Activated CD8-positive, alpha-beta memory T cell treated with anti-CD3 and anti-CD28 coated beads for 1 hour (primary cell): ENCODE measurements at places on chromosomes 13 and 19.
A peak's percentile ranks its signal among the peaks of the same experiment; 100 is the strongest.

DNA sequence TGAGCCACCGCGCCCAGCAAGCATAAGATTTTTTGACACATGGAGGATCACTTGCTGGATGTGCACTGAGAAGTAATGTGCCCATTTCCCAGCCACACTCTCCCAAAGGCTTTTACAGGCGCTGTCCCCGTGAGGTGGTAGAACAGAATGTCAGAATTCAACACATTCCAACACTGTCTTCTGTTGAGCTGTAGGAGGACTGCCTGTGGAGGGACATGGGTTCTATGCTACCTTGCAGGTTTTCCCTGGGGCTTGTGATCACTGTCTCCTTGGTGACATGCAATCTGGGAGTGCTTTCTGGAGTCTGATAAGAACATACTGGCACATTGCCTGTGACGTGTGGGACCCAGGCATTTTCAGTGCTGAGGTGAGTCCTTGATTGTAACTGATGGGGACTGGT lies 38.5 kb downstream of the DPRX start:
- DNase-seq, result no peak

GRCh38 chr13:27415116-27415515 lies 9.3 kb upstream of the GTF3A start:
- no peak for DNase-seq

GRCh38 chr13:51925865-51926527 lies 64.2 kb downstream of the CCDC70 start:
- DNase-seq, result no peak

DNA sequence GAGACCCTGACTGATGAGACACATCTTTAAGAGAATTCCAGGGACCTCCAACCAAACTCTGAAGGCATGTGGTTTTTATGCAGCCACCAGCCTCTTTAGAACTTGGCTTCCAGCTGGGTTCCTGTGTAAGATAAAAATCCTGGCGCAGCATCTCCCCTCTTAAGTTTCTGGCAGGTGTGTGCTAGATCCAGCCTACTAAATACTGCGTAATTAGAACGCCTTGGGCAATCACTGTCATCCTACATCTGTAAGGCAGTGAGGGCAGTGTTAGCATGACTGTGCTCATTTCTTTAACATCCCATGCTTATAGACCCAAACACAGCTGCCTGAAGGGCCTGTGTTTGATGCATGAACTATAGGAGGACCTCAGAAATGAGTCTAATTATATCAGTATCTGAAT lies 173.5 kb upstream of the OBI1 start:
- no peak for DNase-seq

GRCh38 chr13:56424246-56424645 lies 716.5 kb upstream of the PRR20A start:
- no peak for DNase-seq

- no peak for DNase-seq
Observed at GRCh38 chr19:18933297-18933696, 7.7 kb downstream of the HOMER3 start.

DNA sequence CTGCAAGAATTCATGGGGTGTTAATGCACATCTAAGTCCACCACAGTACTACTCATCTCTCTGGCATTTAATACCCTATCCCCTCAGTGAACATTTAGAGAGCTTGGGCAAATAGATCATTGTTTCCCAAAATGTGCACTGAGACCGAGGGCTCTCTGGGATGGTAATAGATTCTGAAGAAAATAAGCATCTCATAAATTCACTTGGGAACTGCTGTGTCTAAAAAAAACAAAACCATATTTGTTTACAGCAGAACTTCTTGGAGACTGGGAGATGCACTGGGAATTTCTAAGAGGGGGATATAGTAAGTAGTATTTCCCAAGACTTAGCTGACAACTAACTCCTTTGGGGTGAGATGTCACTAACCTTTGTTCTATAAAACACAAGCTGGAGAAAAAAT lies 58.4 kb downstream of the ENOX1 start:
- no peak for DNase-seq

DNA sequence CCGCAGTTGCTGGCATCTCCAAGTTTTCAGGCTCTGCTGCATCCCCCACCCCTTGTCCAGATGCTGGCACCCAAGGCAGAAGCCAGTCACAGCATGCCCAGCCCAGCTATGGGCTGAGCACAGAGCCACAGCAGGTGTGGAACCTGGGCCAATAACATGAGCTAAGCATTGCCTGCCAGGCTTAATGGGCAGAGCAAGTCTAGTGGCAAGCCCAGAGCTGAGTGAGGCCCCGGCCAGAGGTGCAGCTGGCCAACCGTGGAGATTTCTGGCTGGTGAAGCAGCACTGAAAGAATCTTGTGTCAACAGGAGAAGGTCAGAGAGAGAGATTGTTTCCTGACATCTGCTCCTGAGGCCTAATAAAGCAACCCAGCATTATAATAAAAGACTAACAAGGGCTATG lies 111.0 kb downstream of the B3GLCT start:
- no peak for DNase-seq

DNA sequence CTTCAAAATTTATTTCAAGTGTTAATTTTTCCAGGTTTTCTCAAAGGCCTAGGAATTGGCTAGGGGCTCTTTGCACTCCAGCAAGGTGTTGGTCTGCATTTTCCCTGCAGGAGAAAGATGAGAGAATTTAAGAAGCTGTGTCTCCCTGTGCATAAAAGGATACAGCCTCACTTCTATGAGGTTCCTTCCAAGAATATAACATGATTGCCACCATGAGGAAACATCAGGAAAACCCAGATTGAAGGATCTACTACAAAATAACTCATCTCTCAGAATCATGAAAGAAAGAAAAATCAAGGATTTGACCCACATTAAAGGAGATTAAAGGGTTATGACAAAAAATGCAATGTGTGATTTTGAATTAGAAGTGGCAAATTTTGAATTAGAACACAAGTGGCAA lies 69.9 kb downstream of the RUBCNL start:
- DNase-seq, result no peak

GRCh38 chr19:38685666-38686529 lies 38.4 kb downstream of the ACTN4 start:
- DNase-seq, result no peak

DNA sequence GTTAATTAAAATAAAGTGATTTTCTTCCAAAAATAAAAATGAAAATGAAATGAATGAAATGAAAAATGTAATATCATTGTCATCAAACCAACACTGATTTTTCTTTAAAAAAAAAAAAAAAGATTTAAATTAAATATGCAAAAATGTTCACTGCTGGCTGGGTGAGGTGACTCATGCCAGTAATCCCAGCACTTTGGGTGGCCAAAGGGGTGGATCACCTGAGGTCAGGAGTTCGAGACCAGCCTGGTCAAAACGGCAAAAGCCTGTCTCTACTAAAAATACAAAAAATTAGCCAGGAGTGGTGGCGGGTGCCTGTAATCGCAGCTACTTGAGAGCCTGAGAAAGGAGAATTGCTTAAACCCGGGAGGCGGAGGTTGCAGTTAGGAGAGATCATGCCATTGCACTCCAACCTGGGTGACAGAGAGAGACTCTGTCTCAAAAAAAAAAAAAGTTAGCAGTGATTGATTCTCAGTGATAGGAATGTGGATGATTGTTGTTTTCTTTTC lies 44.6 kb upstream of the LSM14A start:
- DNase-seq, result no peak

GRCh38 chr13:95117092-95117491 lies 184.2 kb downstream of the ABCC4 start:
- no peak for DNase-seq

DNA sequence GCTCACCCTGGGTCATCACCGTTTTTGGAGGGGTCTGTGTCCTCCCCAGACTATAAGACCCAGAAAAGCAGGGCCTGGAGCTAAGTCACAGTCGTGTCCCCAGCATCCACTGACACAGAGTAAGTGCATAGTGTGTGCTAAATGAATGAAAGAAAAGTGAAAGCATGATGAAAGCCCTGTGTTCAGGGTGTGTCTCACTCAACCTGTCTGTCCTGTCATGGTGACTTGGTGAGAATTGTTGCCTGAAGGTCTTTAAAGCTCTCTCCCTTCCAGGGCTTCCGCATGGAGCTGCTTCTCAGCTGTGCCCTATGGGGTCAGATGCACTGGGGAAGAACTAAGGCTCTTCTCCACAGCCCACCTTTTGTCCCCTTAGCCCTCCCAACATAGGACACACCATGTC lies 20.5 kb upstream of the IGFL1 start:
- no peak for DNase-seq

DNA sequence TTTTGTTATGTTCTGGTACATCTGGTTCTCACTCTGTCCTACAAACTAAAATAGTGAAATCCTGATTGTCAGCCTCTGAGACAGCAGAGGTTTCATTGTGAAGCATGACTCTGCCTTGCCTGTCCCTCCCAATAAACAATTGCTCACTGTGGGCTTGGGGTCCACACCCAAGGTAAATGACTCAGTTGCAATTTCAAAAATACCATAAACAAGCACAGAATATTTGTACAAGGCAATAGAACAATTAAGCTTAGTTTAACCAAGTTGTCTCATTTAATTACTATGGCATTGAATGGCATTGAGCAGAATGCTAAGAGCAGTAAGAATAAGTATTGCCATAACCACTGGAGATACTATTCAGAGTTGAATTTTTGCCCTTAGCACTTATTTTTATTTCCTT lies 353.6 kb downstream of the SPRY2 start:
- no peak for DNase-seq

- no peak for DNase-seq
Observed at GRCh38 chr19:15671891-15672579, 852 bp upstream of the CYP4F12 start.

- no peak for DNase-seq
Observed at GRCh38 chr13:47326061-47326460, 429.2 kb upstream of the HTR2A start.

DNA sequence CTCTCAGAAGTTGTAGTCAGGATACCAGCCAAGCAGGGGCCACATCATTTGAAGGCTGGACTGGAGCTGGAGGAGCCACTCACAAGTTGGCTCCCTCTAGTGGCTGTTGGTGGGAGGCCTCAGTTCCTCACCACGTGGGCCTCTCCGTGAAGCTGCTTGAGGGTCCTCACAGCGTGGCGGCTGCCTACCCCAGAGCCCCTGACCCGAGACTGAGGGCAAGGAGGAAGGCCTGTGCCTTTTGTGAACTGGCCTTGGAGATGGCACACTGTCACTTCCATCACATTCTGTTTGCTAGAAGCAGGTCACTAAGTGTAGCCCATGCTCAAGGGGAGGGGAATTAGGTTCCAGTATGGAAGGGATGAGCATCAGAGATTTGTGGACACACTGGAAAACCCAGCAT lies 14.6 kb downstream of the GNA11 start:
- peak; percentile 36 for DNase-seq

DNA sequence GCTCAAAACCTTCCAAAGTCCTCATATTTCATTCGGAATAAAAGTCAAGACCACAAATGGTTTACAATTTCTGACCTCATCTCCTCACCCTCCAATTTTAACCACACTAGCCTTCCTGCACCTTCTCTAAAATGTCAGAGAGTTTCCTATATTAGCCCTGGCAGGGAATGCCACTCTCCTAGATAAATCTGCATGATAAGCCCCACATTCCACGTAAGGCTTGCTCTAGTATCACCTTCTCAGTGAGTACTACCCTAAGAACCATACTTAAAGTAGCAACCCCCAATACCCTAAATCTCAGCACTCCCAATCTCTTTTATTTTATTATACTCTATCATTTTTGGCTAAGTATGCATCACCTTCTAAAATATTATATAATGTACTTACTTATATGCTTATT lies 100.5 kb upstream of the SLITRK5 start:
- DNase-seq, result no peak

DNA sequence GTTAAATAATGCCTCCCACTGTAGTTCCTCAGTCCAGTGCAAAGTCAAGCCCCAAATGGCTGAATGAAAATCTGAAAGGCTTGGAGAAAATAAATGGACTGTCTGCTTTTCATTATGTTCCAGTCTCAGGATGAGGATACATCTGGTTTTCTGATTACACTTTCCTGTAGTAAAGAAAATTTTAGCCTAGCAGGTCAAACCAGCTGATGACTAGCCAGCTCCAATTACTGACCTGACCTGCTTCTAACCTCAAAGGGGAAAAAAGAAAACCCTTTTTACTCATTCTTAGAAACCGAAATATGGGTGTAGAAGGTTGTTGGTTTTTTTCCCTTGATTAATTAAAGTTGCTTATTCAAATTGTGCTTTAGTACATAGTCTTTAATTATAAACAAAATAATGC lies 418.4 kb downstream of the EFNB2 start:
- no peak for DNase-seq

- no peak for DNase-seq
Observed at GRCh38 chr19:3142781-3143337, 7.0 kb downstream of the GNA15 start.

DNA sequence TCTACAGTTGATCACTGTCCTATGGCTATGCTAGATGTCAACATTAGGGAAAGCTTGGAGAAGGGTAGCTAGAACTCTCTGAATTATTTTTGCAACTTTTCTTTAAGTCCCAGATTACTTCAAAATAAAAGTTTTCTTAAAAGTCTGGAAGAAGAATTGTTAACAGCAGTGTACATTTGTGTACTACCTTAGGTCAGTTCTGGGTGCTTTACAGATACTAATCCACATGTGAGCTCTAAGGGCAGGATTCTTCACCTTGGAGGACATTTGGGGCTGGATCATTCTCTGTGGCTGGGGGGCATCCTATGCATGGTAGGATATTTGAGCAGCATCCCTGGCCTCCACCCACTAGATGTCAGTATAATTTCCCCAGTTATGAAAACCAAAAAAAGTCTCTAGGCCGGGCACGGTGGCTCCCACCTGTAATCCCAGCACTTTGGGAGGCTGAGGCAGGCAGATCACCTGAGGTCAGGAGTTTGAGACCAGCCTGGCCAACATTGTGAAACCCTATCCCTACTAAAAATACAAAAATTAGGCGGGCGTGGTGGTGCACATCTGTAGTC lies 2.8 kb downstream of the BRME1 start:
- no peak for DNase-seq

DNA sequence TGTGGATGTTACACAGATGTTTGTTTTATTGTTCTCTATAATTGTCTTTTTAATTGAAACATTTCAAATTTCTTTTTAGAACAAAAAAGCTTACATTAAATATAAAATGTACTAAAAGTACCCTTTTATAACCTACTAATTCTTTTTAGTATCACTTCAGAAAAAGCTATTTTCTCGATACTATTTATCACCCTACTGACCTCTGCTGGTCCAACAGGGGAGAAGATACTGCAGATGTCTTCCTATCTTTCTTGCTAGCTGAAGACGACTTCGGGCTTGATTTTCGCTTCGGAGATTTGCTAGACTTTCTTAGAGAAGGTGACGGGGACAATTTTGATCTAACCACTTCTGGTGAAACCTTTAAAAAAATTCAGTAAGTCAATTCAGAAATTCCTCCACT lies 42.4 kb downstream of the ZC3H13 start:
- DNase-seq, result no peak

- no peak for DNase-seq
Observed at GRCh38 chr19:18496980-18497256, 25.0 kb downstream of the ELL start.

GRCh38 chr19:16044746-16045145 lies 31.5 kb upstream of the TPM4 start:
- DNase-seq, result no peak

DNA sequence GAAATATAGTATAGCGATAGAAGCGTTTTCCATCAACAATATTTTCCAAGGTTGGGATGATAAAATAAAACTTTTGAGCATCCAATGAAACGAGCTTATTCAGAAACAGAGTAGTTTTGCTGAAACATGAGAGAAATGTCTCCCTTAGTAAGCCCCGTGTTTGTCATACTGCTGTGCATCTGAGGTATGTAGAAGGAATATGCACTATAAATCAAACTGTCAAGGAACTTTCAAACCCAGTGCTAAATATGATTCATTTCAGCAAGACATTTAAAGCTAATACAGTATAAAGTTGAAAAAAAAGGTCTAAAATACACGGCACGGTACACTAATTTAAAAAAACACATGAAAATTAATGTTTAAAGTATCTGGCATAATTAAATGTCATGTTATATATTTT lies 546.2 kb downstream of the SLITRK5 start:
- DNase-seq, result no peak
